Osteoblast (primary cell): ENCODE measurements at places on chromosomes 5 and 9. TPM values are rescaled to one million over a fixed set of nuclear protein-coding genes. Genes with fewer than 3 reads are reported as not detected.

GRCh38 chr5:16600397-16600796, 16.4 kb downstream of the RETREG1 start:
- no peak overlapping the region for H3K4me3 ChIP-seq
- H3K27me3 ChIP-seq, result no peaks in the 10 kb centered on the region
- H3K36me3 ChIP-seq, result no peaks in the 10 kb centered on the region

- H3K4me1 ChIP-seq, result no peaks in the 10 kb centered on the region
- H3K36me3 ChIP-seq, result no peaks in the 10 kb centered on the region
- no peak overlapping the region for H3K27ac ChIP-seq
- H3K4me3 ChIP-seq, result no peak overlapping the region
- DNase-seq, result no peak
These were observed 138.8 kb downstream of the KDM4C start for GRCh38 chr9:6896562-6896961.

DNA sequence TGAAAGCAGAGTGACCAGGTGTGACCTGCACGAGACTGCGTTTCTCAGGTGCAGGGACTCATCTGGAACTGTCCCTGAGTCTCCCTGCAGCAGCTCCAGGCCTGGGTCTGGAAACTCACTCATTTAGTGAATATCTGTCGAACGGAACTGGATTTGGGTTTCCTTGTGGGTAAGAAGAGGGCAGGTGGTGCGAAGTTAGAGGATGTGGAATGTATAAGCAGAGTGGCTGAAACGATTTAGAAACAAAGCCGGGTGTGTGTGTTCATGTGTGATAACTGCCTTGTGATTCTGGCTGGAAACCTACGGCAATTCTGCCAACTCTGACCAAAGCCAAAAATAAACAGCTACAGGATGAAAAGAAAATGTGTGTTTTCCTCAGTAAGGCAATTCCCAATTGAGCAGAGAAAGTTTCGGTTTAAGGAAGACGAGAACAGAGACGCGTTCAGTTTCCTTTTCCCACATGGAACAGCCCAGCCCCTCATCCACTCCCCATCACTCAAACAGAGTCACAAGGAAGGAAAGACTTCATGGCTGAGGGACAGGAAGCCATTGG, 130.3 kb downstream of the NSG2 start:
- DNase-seq, result no peak
- H3K36me3 ChIP-seq, result no peaks in the 10 kb centered on the region
- no peaks in the 10 kb centered on the region for H3K27me3 ChIP-seq
- H3K27ac ChIP-seq, result no peak overlapping the region

GRCh38 chr9:23747088-23748075, 78.7 kb downstream of the ELAVL2 start:
- H3K27me3 ChIP-seq, result no peaks in the 10 kb centered on the region
- H3K27ac ChIP-seq, result no peak overlapping the region
- no peak overlapping the region for H3K4me3 ChIP-seq
- no peaks in the 10 kb centered on the region for H3K4me1 ChIP-seq
- no peak for DNase-seq

DNA sequence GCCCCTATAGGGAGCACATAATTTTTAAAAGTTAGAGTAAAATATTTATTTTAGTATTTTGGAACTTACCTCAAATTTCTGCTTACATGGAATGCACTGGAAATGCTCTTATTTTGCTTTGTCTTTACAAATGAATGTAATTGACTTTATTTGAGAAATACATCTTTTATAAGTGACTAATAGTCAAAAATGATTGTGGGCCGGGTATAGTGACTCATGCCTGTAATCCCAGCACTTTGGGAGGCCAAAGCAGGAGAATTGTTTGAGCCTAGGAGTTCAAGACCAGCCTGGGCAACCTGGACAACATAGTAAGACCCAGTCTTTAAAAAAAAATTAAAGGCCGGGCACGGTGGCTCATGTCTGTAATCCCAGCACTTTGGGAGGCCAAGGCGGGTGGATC, 5.8 kb downstream of the HMGCR start:
- H3K27ac ChIP-seq, result no peak overlapping the region
- H3K36me3 ChIP-seq, result peaks cover 36% of the 10 kb centered on the region
- H3K4me3 ChIP-seq, result no peak overlapping the region
- DNase-seq, result no peak
- no peaks in the 10 kb centered on the region for H3K27me3 ChIP-seq
- H3K4me1 ChIP-seq, result peaks cover 15% of the 10 kb centered on the region

GRCh38 chr9:129235041-129235930, 57.2 kb upstream of the IER5L start:
- H3K27me3 ChIP-seq, result no peaks in the 10 kb centered on the region
- H3K36me3 ChIP-seq, result no peaks in the 10 kb centered on the region
- H3K27ac ChIP-seq, result no peak overlapping the region
- peak; percentile 41 for DNase-seq
- no peak overlapping the region for H3K4me3 ChIP-seq

DNA sequence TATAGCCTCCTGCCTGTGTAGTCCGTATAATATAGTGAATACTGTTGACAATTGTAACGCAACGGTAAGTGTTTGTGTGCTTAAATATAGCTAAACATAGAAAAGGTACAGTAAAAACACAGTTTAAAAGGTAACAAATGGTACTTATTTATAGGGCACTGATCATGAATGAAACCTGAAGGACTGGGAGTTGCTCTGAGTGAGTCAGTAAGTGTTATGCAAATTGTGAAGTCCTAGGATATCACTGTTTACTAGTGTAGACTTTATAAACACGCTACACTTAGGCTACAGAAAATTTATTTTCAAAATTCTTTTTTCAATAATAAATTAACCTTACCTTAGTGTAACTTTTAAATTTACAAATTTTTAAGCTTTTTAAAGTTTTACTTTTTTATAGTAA, 1090.1 kb downstream of the CDH9 start:
- no peak for DNase-seq
- H3K27ac ChIP-seq, result no peak overlapping the region
- H3K4me1 ChIP-seq, result no peaks in the 10 kb centered on the region

DNA sequence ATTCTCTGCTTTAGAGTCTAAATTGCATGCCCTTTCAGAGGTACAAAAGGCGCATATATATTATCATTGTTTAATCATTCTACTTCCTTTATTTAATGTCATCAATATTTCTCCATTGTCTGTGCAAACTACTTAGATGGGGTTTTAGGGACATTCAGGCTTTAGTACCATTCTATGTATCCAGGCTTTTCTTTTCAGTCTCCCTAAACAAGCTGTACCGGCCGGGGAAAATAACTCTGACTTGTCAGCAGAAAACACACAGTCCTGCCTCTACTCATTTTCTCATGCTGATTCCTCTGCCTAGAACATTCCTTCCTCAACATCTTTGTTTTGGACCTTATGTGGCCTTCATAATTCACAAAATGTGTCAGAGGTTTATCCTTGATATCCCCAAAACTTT, 392.1 kb upstream of the DAB2 start:
- H3K36me3 ChIP-seq, result no peaks in the 10 kb centered on the region
- no peak for DNase-seq
- no peaks in the 10 kb centered on the region for H3K27me3 ChIP-seq
- H3K4me3 ChIP-seq, result no peak overlapping the region
- H3K4me1 ChIP-seq, result peaks cover 7% of the 10 kb centered on the region
- no peak overlapping the region for H3K27ac ChIP-seq

DNA sequence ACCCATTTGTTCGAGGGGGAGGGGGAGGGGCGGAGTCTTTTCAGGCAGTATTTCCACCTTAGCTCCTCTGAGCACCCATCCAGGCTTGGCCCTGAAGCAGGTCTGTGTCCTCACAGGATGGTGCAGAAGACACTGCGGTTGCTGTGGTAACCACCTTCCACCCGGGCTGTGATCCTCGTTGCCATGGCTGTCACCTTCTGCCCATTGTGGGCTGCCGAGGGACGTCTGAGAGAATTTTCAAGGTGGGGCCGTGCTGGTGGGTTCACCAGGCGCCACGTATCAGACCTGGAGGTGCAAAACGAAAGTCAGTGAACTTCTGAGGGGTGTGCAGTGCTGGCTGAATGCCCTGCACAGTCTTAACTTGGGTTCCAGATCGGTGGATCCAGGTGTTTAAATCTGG, 26.7 kb downstream of the POLR1E start:
- peaks cover 4% of the 10 kb centered on the region for H3K36me3 ChIP-seq
- DNase-seq, result no peak
- H3K27ac ChIP-seq, result no peak overlapping the region
- no peak overlapping the region for H3K4me3 ChIP-seq

GRCh38 chr5:102511666-102512065, 12.9 kb upstream of the SLCO6A1 start:
- H3K36me3 ChIP-seq, result no peaks in the 10 kb centered on the region
- no peak overlapping the region for H3K27ac ChIP-seq
- H3K4me1 ChIP-seq, result no peaks in the 10 kb centered on the region

GRCh38 chr9:88418715-88419540, 30.7 kb downstream of the SPIN1 start:
- DNase-seq, result peak; percentile 50
- no peaks in the 10 kb centered on the region for H3K27me3 ChIP-seq
- no peak overlapping the region for H3K4me3 ChIP-seq

GRCh38 chr9:127142291-127142690, 19.9 kb upstream of the ANGPTL2 start:
- no peaks in the 10 kb centered on the region for H3K4me1 ChIP-seq
- DNase-seq, result no peak
- no peaks in the 10 kb centered on the region for H3K36me3 ChIP-seq
- H3K4me3 ChIP-seq, result no peak overlapping the region
- H3K27ac ChIP-seq, result no peak overlapping the region
- H3K27me3 ChIP-seq, result no peaks in the 10 kb centered on the region

DNA sequence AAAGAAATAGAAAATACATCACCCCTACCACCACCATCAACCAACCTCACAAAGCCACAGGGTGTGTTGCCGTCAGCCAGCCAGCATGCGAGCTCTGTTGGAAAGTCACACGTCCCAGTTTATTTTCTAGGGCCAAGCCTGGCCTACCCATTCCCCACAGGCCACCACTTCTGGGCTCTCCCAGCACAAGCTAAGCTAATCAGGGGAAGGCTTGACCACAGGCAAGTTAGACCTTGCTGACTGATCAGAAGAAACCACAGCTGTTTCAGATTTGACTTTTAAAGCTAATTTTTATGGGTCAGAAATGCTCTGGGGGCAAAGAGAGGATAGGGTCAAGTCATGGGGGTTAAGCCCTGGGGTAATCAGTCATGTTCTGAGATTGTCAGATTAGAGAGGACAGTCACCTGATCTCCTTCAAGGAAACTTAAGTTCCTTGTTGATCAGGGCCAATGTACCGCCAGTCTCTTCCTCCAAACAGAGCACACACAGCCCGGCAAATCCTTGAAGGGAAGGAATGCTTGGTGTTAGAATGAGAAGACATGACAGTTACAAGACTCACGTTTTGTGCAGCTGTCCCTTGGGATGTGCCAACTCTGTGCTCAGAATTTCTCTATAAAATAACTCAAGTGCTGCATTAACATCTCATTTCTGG, 7.6 kb downstream of the SHB start:
- peak overlapping the region; percentile 82 for H3K27ac ChIP-seq
- H3K4me1 ChIP-seq, result peaks cover 59% of the 10 kb centered on the region
- no peak for DNase-seq
- H3K27me3 ChIP-seq, result no peaks in the 10 kb centered on the region

DNA sequence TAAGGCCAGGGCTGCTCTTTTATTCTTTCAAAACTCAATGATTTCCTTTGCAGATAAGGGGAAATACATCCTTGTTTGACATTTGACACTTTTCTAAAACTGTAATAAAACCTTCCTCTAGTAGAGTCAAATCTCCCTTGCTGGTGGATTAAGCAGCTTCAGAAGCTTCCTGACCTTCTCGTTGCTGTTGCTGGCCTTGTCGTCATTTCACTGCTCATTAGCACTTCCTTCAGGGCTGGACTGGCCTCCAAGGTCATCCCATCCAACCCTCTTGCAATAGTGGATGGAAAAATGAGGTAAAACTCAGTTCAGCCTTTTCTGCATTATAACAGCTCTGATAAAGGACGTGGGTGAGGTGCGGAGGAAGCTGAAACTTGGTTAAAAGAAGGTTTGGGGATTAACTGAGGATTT, 1.1 kb upstream of the ADAMTSL1 start:
- peak overlapping the region; percentile 86 for H3K4me3 ChIP-seq
- H3K36me3 ChIP-seq, result peaks cover 8% of the 10 kb centered on the region
- H3K27ac ChIP-seq, result peak overlapping the region; percentile 99
- no peaks in the 10 kb centered on the region for H3K27me3 ChIP-seq

DNA sequence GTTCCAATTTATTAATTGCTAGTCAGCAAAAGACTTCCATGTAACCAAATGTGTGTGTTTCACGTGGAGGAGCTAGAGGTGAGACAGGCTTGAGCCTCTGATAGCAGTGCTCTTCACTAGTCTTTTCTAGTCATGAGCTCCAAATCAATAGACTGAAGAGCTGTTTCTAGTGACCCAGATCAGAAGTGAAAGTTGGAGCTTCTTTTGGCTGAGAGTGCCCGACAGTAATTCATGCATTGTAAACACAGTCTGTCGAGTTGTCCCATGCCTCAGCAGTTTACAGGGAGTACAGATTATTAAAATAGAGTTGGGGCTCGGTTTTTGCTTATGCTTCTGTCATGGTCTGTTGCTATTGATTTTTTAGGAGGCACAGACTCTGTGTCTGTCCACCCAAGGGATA, 793.1 kb downstream of the DTWD2 start:
- H3K27ac ChIP-seq, result no peak overlapping the region
- no peaks in the 10 kb centered on the region for H3K36me3 ChIP-seq
- no peaks in the 10 kb centered on the region for H3K4me1 ChIP-seq
- no peaks in the 10 kb centered on the region for H3K27me3 ChIP-seq
- H3K4me3 ChIP-seq, result no peak overlapping the region
- DNase-seq, result no peak

GRCh38 chr5:36029914-36030313, 36.8 kb downstream of the UGT3A2 start:
- no peak for DNase-seq
- no peak overlapping the region for H3K27ac ChIP-seq
- no peaks in the 10 kb centered on the region for H3K36me3 ChIP-seq

GRCh38 chr5:39014561-39014960, 59.6 kb downstream of the RICTOR start:
- H3K4me1 ChIP-seq, result peaks cover 32% of the 10 kb centered on the region
- peak overlapping the region; percentile 95 for H3K27ac ChIP-seq
- H3K36me3 ChIP-seq, result peaks cover 5% of the 10 kb centered on the region
- H3K27me3 ChIP-seq, result no peaks in the 10 kb centered on the region

GRCh38 chr9:136078498-136079011, 16.5 kb downstream of the NACC2 start:
- DNase-seq, result peak; percentile 55
- no peak overlapping the region for H3K27ac ChIP-seq
- peaks cover 4% of the 10 kb centered on the region for H3K36me3 ChIP-seq
- H3K4me3 ChIP-seq, result no peak overlapping the region
- H3K27me3 ChIP-seq, result no peaks in the 10 kb centered on the region
- no peaks in the 10 kb centered on the region for H3K4me1 ChIP-seq

DNA sequence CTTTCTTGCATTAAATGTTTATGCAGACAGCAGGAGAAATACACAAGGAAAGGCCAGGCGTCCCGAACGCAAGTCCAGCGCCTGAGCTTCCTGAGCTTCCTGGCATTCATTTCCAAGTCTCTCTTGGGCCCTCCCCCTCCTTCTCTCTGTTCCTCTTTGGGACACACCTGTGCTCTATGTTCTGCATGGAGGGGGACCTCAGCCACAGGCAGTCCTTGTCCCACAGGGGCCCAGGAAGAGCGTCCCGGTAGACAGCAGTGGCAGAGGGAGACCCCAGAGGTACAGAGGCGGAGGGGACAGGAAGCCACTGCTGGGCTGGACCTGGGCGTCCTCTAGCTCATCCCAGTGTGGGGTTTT, 221.3 kb downstream of the C9orf50 start:
- H3K27me3 ChIP-seq, result peaks cover 18% of the 10 kb centered on the region
- H3K4me3 ChIP-seq, result no peak overlapping the region
- DNase-seq, result peak; percentile 73
- H3K4me1 ChIP-seq, result no peaks in the 10 kb centered on the region

GRM6 gene
- total RNA-seq, result not detected in 2 replicates

JAKMIP2 gene
- total RNA-seq, result 1.1 and 1.2 TPM in 2 replicates

PCDHB7 gene
- 2.2 and 2.4 TPM in 2 replicates for total RNA-seq

TRIM32 gene
- 30.4 and 34.7 TPM in 2 replicates for total RNA-seq

SLC25A2 gene
- total RNA-seq, result 0.36 and 0.59 TPM in 2 replicates

GPX3 gene
- total RNA-seq, result 8.8 and 9.8 TPM in 2 replicates
